ENCODE measurements at places on chromosomes 5 and 9.

- no peak for DNase-seq
Measured at GRCh38 chr9:19969721-19970120, 180.9 kb upstream of the SLC24A2 start.

GRCh38 chr5:171776770-171777759 lies 8.6 kb upstream of the SMIM23 start:
- DNase-seq = no peak

- DNase-seq = no peak
Measured at GRCh38 chr9:370086-370485, 155.4 kb downstream of the DOCK8 start.

GRCh38 chr5:180433032-180433422 lies 61.2 kb upstream of the CNOT6 start:
- no peak for DNase-seq

GRCh38 chr9:18477121-18477660 lies 3.2 kb downstream of the ADAMTSL1 start:
- DNase-seq = no peak

- no peak for DNase-seq
Measured at GRCh38 chr5:159527546-159528254, 197.4 kb upstream of the IL12B start.

- DNase-seq = no peak
Measured at GRCh38 chr5:129658801-129659200, 89.1 kb upstream of the MINAR2 start.

DNA sequence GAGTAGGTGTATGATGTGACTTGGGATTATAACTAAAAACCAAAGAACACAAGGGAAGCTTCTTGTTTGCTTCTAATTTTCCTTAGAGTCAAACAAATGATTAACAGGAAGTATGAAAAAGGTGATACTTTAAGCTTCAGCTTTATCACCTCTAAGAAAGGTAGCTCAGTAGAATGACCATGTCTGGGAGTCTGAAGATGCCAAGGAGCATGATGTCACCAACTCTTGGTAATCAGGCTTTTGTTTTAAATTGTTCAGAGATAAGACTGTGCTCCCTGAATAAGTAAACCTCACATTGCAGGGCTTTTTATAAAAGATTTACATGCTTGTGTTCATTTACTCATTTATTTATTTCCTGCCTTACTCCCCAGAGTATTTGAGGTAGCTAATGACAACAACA lies 169.9 kb downstream of the FER start:
- DNase-seq = peak; percentile 10

DNA sequence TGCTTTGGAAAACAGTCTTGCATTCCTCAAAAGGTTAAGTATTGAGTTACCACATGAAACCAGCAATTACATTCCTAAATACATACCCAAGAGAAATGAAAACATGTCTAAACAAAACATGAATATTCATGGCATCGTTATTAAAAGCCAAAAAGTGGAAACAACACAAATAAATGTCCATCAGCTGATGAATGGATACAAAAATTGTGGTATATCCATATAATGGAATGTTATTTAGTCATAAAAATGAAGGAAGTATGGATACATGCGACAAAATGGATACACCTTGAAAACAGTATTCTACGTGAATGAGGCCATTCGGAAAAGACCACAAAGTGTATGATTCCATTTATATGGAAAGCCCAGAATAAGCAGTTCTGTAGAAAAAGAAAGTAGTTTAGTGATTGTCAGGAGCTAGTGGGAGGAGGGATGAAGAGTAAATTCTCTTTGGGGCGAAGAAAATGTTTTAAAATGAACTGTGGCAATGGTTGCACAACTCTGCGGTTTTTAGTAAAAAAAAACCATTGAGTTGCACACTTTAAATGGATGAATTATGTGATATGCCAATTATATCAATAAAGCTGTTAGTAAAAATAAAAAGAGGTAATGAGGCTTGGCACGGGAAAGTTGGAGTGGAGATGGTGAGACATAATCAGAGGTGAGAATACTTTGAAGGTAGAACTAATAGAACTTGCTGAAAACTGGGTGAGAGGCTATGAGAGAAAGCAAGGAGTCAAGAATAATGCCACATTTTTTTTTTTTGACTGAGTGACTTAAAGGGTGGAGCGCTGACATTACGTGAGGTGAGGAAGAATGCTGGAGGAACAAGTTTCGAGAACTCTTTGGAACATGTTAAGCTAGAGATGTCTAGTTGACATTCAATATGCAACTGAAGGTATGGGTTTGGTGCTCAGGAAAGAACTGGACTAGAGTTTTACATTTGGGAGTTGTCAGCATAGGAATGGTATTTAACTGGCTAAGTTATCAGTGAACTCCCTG lies 194.9 kb upstream of the ZNF608 start:
- DNase-seq = no peak

DNA sequence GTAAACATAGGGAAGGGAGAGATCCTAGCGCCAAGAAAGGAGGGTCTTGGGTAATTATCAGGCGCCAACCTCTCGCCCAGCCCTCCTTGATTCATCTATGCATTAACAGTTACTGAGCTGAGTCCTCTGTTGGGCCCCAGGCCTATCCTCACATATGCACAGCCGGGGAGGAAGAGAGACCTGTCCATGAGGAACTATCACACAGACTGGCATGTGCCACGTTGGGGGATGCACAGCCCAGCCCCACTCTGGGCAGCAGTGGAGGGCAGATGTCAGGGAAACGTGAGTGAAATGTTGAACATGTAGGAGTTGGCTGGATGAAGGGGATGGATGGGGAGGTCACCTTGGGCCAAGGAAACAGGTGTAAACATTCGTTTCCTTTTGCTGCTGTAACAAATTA lies 18.8 kb upstream of the ENHO start:
- DNase-seq = no peak

GRCh38 chr9:104769655-104770054 lies 5.7 kb downstream of the NIPSNAP3B start:
- no peak for DNase-seq

- peak; percentile 68 for DNase-seq
Measured at GRCh38 chr5:159316519-159317383, 13.5 kb downstream of the IL12B start.

GRCh38 chr9:99811598-99812383 lies 9.9 kb upstream of the NR4A3 start:
- no peak for DNase-seq

GRCh38 chr5:35056686-35057085 lies 8.9 kb upstream of the AGXT2 start:
- DNase-seq = no peak

- peak; percentile 34 for DNase-seq
Measured at GRCh38 chr5:107467137-107467932, 203.4 kb downstream of the EFNA5 start.

GRCh38 chr5:3484836-3485235 lies 110.8 kb upstream of the IRX1 start:
- no peak for DNase-seq

DNA sequence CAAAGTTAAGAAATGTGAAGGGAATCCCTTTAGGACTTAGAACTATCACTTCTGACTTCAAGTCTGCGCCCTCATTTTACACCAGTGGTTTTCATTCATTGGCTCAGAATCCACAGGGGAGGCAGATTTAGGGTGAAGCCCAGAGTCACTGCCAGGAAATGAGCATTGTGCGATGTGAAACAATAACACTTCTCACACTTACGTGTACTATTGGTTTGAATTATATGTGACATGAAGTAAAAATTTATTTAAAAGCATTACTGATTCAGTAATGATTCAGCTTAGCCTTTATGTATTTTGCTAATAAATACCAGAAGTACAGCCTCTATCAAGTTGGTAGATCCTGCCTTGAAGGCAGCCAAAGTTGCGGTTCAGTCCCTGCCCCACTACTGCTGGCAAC lies 98.6 kb downstream of the PAM start:
- no peak for DNase-seq

- DNase-seq = peak; percentile 30
Measured at GRCh38 chr5:135193213-135194125, 159.4 kb upstream of the PITX1 start.

DNA sequence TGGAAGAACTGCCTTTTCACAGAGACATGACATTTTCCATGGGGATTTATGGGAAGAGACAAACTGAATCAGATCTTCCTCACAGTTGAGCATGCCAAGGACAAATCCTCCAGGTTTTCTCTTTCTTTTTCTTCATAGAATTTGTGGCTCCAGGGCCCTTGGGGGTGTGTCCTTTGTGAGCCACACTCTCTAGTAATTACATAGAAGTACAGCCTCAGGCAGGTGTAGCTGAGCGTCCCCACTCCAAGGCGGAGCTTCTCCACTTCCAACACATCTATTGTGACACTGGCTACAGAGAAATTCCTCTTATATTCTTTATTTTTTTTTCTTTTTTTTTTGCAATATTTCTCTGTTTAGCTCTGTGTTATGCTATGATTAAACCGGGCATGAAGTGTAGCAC lies 420.5 kb upstream of the CD180 start:
- DNase-seq = no peak

DNA sequence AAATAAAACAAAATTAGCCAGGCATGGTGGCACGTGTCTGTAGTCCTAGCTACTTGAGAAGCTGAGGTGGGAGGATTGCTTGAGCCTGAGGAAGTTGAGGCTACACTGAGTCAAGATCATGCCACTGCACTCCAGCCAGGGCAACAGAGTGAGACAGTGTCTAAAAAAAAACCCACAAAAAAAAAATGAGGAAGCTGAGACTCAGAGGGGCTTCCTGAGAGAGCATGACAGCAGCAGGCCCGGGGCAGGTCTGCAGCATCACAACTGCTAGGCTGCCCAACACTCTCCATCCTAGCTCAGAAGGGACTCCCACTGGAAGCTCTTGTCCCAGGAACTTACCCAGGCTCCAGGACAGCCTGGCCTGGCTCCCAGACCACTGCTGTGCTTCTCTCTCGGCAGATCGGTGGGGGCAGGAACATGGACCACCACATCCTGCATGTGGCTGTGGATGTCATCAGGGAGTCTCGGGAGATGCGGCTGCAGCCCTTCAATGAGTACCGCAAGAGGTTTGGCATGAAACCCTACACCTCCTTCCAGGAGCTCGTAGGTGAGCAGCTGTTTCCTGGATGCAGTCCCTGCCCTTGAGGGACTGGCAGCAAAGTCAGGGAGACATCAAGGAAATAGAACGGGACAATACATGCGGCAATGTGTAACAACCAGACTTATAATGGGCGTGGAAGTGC lies 19.1 kb downstream of the PTGS1 start:
- no peak for DNase-seq

- no peak for DNase-seq
Measured at GRCh38 chr5:54531546-54531945, 14.0 kb downstream of the SNX18 start.

GRCh38 chr5:80799573-80799972 lies 144.8 kb upstream of the DHFR start:
- no peak for DNase-seq

- DNase-seq = no peak
Measured at GRCh38 chr5:136025900-136026299, 2.9 kb upstream of the TGFBI start.

GRCh38 chr5:149749481-149750365 lies 19.6 kb downstream of the PPARGC1B start:
- DNase-seq = peak; percentile 53

DNA sequence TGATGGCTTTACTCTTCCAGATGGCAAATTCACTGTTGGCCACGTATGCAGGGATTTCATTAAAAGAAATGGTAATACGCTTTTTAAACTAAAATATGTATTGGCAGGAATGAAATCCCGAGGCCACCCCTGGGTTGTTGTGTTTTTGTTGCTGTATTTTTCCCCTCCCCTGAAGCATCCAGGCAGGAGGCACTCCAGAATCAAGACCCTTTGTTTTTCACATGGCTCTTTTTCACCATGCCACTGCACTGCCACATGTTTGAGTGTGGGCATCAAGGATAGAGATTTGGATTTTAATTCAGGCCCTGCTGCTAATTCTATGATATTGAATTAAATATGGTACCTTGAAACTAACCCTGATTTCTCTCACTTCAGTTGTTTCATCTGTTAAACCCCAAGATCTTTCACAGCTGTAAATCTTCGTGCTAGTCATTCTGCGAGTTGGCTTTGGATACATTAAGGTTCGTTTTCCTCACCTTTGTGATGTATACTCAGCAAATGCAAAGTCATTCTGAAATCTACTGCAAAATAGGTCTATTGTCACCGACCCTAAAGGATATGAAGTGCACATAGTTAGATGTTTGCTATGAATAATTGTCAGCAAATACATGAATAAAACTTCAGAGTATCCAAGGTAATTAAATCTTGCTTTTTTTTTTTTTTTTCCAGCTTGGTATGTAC lies 533.4 kb downstream of the PTPRD start:
- no peak for DNase-seq

DNA sequence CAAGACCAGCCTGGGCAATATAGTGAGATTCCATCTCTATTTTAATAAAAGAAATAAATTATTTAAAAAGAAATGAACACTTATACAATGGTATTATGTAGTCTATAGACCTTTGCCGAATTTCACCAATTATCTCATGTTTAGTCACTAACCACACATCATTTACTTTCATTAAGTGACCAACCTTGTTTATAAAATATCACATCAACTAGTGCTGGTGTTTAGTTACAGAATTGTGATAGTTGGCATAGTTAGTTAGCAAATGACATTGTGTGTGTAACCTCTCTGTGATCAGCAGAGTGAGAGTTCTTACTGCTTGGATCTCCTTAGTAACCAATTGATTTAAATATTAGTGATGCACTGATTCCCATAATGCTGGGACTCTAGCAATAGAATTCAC lies 71.8 kb downstream of the PRR16 start:
- DNase-seq = no peak

DNA sequence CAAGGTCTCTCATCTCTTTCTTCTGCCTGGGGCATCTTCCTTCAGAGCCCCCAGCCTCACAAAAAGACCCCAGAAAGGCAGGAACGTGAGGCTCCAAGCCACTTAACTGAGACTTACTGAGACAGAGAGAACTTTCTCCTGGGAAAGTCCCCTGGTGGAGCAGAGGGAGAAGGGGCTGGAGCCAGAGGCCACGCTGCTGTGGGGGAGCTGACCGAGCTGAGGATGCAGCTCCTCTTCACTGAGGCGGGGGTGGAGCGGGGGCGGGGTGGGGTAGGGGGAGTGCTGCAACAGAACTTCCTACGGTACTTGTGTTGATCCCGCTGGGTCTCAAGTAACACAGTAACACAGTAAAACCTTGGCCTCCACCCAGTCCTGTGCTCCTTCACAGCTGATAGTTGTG lies 204.0 kb downstream of the FSTL4 start:
- no peak for DNase-seq

DNA sequence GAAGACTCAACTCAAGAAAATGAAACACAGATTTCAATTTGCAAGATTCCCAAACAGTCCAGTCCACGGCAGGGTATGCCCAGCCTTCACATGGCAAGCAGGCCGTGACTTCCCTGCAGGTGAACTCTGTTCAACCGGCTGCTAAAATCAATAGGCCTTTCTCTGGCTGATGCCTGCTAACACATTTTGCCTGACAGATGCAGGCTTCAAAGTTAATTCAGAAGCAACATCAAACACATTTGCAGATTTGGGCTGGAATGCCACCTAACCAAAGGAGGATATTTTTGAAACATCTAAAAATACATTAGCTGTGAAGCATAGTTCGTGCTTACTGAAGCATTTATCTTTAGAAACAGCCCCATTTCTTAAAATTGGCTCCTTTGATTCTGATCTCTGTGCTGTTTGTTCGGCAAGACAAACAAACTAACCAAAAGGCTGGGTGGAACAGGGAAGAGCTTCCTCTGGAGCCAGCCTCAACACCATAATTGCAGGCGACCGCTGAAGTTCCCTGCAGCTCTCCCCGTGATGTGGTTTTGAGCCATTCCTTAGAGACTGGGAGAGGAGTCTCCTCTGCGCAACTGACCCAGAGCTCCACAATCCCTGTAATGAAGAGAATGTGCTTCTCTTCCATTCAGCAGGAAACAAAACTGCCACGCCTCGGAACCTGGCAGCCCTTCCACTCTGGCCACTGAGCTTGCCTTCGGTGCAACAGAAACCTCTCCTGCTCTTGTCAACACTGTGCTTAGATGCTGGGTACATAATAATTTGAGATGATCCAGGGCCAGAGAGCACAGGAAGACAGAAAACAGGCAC lies 126.5 kb downstream of the MYO10 start:
- no peak for DNase-seq
